ENCODE measurements at places on chromosomes 4 and X. TPM values are rescaled to one million over a fixed set of nuclear protein-coding genes. Genes with fewer than 3 reads are reported as not detected.

Gene GRPEL1
- 32.7 TPM for total RNA-seq

Gene FABP2
- total RNA-seq = not detected

Gene GIMD1
- not detected for total RNA-seq

Gene PGAM4
- total RNA-seq = not detected

Gene HPGDS
- total RNA-seq = not detected

Gene VCX2
- not detected for total RNA-seq

Gene NHS
- 0.98 TPM for total RNA-seq

Gene ADAM29
- not detected for total RNA-seq

Gene CFAP99
- not detected for total RNA-seq

Gene GAGE12H
- total RNA-seq = not detected

Gene PTPN13
- 52.4 TPM for total RNA-seq

Gene CSN1S1
- not detected for total RNA-seq

Gene WAS
- 0.20 TPM for total RNA-seq

Gene CBR4
- 16.8 TPM for total RNA-seq

Gene RNF175
- under 0.01 TPM for total RNA-seq

Gene TLR6
- 3.1 TPM for total RNA-seq

Gene FAM47C
- total RNA-seq = not detected

Gene SPANXA1
- not detected for total RNA-seq

Gene AP1S2
- total RNA-seq = 17.6 TPM

Gene UGT2B11
- total RNA-seq = not detected

Gene VSIG1
- total RNA-seq = under 0.01 TPM

Gene MGAT4D
- total RNA-seq = not detected

Gene NAP1L2
- under 0.01 TPM for total RNA-seq

Gene PPP4R3C
- not detected for total RNA-seq

Gene ETNPPL
- total RNA-seq = not detected

Gene CMC4
- total RNA-seq = 7.0 TPM

Gene PPBP
- not detected for total RNA-seq

Gene MXRA5
- total RNA-seq = under 0.01 TPM

Gene SCRG1
- not detected for total RNA-seq

Gene DUSP9
- not detected for total RNA-seq

Gene GLA
- total RNA-seq = 24.4 TPM

Gene RASSF6
- under 0.01 TPM for total RNA-seq
